Foreskin fibroblast (primary cell): ENCODE measurements at places on chromosomes 12 and 14.

- DNase-seq, result no peak
Observed at GRCh38 chr12:97946701-97947100, 484.1 kb downstream of the RMST start.

- no peak for DNase-seq
Observed at GRCh38 chr12:22250762-22251161, 83.7 kb downstream of the ST8SIA1 start.

DNA sequence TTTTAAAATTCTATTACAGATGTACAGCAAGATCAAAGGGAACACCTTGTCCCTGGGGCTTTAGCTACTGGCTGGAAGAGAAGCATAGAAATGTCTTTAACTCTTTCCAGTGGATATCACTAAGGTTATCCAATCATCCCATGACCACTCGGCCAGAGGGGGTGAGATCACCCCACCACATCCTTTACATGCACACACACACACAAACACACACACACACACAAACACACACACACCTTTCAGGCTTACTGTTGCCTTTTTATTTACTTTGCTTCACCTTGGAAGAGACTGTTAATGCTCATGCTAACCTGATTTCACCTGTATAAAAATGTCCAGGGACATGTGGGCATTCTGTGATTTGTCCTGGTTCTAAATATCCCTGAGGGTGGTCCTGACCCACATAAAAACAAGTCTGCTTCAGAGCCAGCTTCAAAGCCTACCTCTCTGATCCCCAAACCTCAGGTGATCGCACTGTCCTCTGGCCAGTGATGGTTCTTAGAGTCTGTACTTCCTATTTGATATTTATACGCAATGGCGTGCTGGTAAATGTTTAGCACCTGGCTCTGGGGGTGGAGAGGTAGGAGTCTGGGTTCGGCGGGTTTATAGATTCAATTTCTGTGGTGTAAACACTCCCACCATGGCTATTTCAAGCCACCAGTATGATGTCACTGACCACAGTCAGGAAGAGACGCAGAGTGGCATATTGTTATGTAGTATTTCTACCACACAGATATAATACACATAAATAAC is 166.1 kb upstream of the EEA1 start:
- DNase-seq, result no peak

- peak; percentile 92 for DNase-seq
Observed at GRCh38 chr12:6092784-6093722, 31.4 kb downstream of the VWF start.

DNA sequence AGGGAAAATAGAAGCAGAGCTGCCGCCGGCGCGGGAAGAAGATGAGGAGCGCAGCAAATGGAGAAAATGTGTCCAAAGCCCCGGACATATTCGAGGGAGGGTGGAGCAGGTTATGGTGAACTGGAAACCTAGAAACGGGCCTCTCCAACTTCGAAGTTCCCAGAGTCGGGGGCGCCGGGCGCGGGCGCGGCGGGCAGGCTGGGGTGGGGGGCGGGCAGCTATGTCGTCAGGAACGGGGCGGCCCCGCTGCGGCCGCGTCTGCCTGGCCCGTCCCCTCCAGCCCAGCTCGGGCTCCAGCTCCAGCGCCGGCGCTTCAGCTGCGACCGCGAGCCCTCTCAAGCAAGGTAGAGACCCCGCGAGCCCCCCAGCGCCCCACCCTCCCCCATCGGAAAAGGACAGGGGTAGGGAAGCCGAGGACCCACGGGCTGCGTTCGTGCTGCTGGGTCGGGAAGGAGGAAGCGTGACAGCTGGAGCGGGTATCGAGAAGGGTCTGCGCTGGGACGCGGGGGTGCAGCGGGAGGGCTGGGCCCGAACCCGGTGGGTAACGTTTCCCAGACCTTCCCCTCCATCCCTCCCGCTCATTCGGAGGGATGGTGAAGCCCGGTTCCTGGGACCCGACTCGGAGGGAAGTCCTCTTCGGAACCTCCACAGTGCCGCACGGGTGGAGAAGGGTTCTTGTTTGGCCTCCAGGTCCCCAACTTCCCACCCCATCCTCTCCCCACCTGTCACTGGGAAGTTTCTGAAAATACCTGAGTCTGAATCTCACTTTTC is 1.0 kb downstream of the DGKA start:
- peak; percentile 46 for DNase-seq

DNA sequence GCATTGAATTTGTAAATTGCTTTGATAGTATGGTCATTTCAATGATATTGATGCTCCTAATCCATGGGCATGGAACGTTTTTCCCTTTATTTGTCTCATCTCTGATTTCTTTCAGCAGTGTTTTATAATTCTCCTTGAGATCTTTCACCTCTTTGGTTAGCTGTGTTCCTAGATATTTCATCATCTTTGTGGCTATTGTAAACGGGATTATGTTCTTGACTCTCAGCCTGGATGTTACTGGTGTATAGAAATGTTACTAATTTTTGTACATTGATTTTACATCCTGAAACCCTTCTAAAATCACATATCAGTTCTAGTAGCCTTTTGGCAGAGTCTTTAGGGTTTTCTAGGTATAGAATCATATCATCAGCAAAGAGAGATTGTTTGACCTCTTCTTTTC is 52.6 kb downstream of the SYNE2 start:
- DNase-seq, result no peak

DNA sequence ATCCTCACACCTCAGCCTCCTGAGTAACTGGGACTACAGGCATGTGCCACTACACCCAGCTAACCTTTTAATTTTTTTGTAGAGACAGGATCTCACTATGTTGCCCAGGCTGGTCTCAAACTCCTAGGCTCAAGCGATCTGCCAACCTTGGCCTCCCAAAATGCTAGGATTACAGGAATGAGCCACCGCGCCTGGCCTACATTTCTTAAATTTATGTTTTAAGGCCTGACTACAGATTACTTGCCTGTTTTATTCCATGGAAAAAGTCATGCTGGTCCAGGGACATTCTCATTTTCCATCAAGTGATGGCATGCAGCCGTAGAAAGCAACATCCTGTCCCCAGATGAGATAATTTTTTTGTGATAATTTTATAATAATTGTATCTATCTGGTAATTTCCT is 6.1 kb downstream of the CD9 start:
- no peak for DNase-seq

DNA sequence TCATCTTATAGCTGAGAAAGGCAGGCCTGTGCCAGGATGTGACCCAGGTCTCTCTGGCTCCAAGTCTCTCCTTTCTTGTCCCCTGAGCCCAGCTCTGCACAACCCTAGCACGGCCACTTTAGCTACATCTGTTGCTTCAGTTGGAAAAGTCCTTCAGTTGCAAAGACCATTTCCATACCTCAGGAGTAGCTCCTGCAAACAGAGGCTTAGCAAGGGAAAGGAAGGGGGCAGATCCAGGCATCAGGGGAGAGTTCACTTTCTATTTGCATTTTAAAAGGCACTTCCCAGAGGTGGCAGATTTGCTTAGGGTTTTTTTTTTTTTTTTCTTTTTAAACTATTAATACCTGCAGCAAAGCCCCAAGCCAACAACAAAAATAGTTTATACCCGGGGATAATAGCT is 3.0 kb upstream of the PITPNM2 start:
- no peak for DNase-seq
